Upper lobe of left lung (tissue), 6 donors: ENCODE measurements at places on chromosomes 1 and 21. TPM values are rescaled to one million over a fixed set of nuclear protein-coding genes. Genes with fewer than 3 reads are reported as not detected.

DNA sequence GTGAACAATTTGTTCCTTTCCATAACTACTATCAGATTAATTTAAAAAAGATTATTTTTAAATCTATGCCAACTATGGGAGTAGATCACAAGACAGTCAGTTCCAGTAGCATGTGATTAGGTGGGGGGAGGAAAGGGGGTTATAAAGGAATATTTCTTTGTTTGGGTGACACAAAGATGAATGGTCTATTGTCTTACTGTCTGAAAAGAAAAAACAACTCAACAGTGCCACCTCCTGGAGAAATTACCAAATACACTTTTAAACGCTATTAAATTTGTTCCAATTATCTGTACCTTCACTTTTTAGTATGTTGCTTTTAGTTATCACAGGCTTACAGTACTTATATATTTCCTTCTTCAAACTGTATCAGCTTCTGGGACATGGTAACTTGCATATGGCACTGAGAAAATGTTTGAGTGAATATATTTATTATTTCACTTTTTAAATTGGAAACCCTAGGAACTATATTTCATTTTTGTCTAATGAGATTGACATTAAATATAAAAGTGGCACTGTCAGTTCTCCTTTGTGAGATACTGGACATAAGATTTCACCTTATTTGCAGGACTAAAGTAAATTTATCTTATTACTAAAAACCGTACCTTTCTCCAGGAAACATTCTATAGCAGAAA, 1.7 kb upstream of the SORT1 start:
- no peak for DNase-seq
- H3K4me3 ChIP-seq, result no peak overlapping the region
- H3K36me3 ChIP-seq, result peaks cover 10% of the 10 kb centered on the region
- H3K4me1 ChIP-seq, result peaks cover 36% of the 10 kb centered on the region
- no peaks in the 10 kb centered on the region for H3K27me3 ChIP-seq

DNA sequence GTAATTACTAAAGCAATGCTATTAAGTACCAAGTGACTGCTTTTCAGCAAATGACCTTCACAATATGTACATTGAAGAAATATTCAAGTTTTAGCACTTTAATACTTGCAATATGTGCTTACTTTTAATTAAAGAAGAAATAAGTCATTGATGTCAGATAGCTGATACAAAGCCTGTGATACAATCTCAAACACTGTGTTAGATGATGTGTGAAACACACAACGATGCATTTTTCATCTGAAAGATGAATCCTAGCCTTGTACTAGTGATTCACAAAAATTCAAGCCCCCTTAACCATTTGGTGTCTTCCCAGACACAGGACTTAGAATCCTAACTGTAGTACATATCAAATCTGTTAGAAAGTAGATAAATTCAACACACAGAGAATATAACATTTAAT, 724.1 kb upstream of the ADAMTS5 start:
- DNase-seq, result no peak
- no peaks in the 10 kb centered on the region for H3K36me3 ChIP-seq
- no peak overlapping the region for H3K4me3 ChIP-seq
- no peak overlapping the region for H3K27ac ChIP-seq

DNA sequence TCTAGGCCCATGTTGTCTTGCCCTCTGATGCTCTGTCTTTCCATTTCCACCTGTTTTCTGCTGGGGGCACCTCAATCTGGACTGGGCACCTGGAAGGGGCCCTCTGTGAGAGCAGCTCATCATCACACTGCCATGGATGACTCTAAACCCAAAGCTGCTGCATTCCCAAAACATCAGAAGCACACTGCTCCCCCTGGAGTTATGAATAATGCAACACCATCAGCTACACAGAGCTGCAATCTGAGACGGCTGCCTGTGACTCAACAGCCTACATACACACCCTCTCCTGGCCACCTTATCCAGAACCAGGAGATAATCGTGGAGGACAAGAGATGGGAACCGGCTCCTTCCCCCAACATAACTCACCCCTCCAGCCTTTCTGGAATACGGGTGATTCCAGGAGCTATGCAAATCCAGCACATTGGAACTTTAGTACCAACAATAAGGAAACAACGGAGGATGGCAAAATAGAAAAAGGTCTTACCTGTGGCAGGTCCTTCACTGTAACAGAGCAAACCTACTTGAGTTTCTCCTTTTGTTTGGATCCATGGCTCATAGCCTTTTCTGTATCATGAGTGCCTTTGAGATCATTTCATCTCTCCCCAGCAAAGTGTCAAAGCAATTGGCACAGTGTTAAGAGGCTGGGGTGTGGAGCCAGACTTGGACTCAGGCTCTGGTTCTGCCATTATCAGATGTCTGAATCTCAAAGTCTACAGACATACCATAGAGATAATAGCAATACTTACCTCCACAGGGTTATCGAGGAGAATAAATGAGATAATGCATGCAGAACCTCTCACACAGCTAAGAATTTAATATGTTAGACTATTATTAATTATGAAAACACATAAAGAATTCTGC, 29.3 kb downstream of the AK2 start:
- H3K4me1 ChIP-seq, result peaks cover 62% of the 10 kb centered on the region
- no peak overlapping the region for H3K4me3 ChIP-seq
- DNase-seq, result peak; percentile 85
- H3K27ac ChIP-seq, result peak overlapping the region; percentile 76
- H3K27me3 ChIP-seq, result no peaks in the 10 kb centered on the region
- H3K36me3 ChIP-seq, result peaks cover 13% of the 10 kb centered on the region

- H3K36me3 ChIP-seq, result no peaks in the 10 kb centered on the region
- no peak for DNase-seq
- H3K27ac ChIP-seq, result no peak overlapping the region
- no peaks in the 10 kb centered on the region for H3K27me3 ChIP-seq
These were observed 16.5 kb upstream of the FOXO6 start for GRCh38 chr1:41344708-41345159.

DNA sequence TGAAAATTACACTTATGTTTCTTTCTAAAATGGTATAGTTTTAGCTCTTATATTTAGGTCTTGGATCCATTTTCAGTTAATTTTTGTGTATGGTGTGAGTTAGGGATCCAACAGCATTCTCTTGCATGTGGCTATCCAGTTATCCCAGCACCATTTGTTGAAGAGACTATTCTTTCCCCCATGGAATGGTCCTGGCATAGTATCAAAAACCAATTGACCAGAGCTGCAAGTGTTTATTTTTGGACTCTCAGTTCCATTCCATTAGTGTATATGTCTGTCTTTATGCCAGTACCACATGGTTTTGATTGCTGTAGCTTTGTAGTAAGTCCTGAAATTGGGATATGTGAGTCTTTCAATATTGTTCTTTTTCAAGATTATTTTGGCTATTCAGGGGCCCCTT, 14.3 kb downstream of the TTLL10 start:
- peaks cover 7% of the 10 kb centered on the region for H3K4me1 ChIP-seq
- H3K4me3 ChIP-seq, result no peak overlapping the region
- H3K27ac ChIP-seq, result no peak overlapping the region
- H3K36me3 ChIP-seq, result no peaks in the 10 kb centered on the region
- H3K27me3 ChIP-seq, result no peaks in the 10 kb centered on the region

GRCh38 chr1:41673378-41673777, 188.9 kb upstream of the EDN2 start:
- no peak overlapping the region for H3K4me3 ChIP-seq
- no peaks in the 10 kb centered on the region for H3K36me3 ChIP-seq
- H3K27ac ChIP-seq, result no peak overlapping the region

GRCh38 chr1:185535621-185536020, 198.6 kb upstream of the HMCN1 start:
- no peaks in the 10 kb centered on the region for H3K27me3 ChIP-seq
- no peak for DNase-seq
- H3K4me1 ChIP-seq, result peaks cover 7% of the 10 kb centered on the region
- no peak overlapping the region for H3K4me3 ChIP-seq
- no peaks in the 10 kb centered on the region for H3K36me3 ChIP-seq
- H3K27ac ChIP-seq, result peak overlapping the region; percentile 64

- peaks cover 9% of the 10 kb centered on the region for H3K36me3 ChIP-seq
- H3K27ac ChIP-seq, result no peak overlapping the region
- H3K4me1 ChIP-seq, result no peaks in the 10 kb centered on the region
These were observed 24.8 kb downstream of the ATPAF1 start for GRCh38 chr1:46643368-46643775.

Gene UBE2U
- total RNA-seq, result not detected

GRCh38 chr21:23593582-23593981, 2013.7 kb downstream of the MRPL39 start:
- DNase-seq, result no peak
- no peak overlapping the region for H3K27ac ChIP-seq
- no peaks in the 10 kb centered on the region for H3K27me3 ChIP-seq
- no peak overlapping the region for H3K4me3 ChIP-seq
- H3K4me1 ChIP-seq, result no peaks in the 10 kb centered on the region
- no peaks in the 10 kb centered on the region for H3K36me3 ChIP-seq

DNA sequence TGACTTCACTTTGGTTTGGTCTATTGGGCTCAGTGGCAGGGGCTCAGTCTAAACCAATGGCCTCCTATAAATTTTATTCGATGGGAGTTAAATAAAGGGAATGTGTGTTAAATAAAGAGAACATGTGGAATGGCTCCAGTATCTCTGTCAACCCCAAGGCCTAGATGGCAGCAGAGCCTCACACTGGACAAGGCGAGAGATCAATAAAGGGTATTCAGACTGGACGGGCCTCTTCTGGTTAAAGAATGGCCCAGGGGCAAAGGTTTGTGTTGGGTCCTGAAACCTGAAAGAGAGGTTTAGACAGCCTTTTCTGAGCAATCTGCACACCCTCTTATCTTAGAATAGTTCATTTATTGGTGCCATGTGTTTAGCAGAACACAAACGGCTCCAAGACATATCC, 34.7 kb downstream of the SH3BP5L start:
- no peaks in the 10 kb centered on the region for H3K36me3 ChIP-seq
- DNase-seq, result no peak
- no peaks in the 10 kb centered on the region for H3K27me3 ChIP-seq
- no peaks in the 10 kb centered on the region for H3K4me1 ChIP-seq

- peak; percentile 98 for DNase-seq
- peak within 1 kb of the TSS; percentile 76 for H3K4me3 ChIP-seq
- H3K36me3 ChIP-seq, result no peaks in the 10 kb centered on the region
These were observed at the start of gene ZNF644 for GRCh38 chr1:91021686-91022517. Gene ZNF644, minus strand, starts transcription at chr1:91022035. Its CDS starts 39,682 bp downstream, at chr1:90982353.
